ENCODE measurements at places on chromosomes 5 and 9.
A peak's percentile ranks its signal among the peaks of the same experiment; 100 is the strongest.

DNA sequence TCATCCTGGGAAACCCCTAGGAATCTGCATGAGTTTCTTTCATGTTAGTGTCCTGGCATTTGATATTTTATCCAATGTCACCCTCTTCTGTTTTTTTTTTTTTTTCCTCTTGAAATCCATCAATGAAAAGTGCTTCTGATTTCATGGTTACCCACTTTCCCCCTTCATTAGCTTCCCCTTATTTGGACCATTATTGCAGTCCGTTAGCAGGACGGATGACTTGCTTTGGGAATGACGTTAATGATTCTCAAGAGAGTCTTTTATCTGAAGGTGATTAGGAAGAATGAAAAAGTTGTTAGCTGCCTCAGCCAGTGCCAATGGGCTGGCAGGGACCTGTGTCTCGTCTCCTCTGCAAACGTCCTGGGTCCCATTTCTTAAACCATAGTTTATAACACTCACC, 134.7 kb downstream of the SEMA6A start:
- DNase-seq, result no peak

- DNase-seq, result no peak
These were observed 46.3 kb upstream of the JMY start for GRCh38 chr5:79189439-79190234.

GRCh38 chr5:93071710-93072109, 509.3 kb downstream of the NR2F1-AS1 start:
- no peak for DNase-seq

DNA sequence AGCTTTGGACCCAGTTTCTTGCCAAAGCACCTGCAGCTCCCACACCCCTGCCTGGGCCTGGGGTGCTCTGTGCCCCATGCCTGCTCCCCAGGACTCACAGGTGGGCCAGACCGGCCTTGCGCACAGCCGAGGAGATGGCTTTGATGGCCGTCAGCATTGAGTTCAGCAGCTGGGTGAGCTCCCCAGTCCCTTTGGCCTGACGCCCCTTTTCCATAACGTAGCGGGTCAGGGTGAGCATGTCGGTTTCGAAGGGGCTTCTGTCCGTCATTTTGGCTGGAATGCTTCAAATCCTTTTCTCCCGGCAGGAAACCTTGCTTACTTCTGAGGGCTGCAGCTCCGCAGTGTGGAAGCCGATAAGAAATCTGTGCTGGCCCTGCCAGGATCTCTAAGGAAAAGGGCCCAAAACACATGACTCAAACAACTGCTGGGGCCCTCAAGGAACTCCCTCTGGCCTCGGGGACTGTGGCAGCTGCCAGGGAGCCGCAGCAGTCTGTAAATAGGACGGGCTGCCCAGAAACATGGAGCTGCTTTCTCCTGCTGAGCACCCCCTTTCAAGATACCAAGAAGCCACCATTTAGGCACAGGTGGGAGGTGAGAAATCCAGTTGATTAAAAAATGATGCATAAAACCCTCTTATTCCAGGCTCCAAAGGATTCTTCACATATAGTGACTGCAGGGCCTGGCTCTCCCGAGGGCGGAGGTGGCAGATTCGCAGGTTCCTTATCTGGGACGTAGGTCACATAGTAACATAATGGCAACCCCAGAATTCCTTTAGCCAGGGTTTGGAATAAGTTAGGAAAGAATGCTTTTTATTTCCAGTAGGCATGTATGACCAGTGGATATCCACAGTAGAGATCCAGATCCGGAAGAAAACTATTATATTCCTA, at the start of gene FBP2:
FBP2 (minus strand) TSS at position 366 of the 887 bp plus-strand sequence; CDS start at position 268, 98 bp downstream.
- no peak for DNase-seq

- DNase-seq, result no peak
These were observed 18.3 kb downstream of the TNIP1 start for GRCh38 chr5:151062405-151063141.

GRCh38 chr5:9062873-9063272, 483.0 kb downstream of the SEMA5A start:
- DNase-seq, result no peak

GRCh38 chr9:78038620-78039300, 7.1 kb upstream of the GNAQ start:
- no peak for DNase-seq

- no peak for DNase-seq
These were observed 87.1 kb downstream of the SETX start for GRCh38 chr9:132267660-132268059.

DNA sequence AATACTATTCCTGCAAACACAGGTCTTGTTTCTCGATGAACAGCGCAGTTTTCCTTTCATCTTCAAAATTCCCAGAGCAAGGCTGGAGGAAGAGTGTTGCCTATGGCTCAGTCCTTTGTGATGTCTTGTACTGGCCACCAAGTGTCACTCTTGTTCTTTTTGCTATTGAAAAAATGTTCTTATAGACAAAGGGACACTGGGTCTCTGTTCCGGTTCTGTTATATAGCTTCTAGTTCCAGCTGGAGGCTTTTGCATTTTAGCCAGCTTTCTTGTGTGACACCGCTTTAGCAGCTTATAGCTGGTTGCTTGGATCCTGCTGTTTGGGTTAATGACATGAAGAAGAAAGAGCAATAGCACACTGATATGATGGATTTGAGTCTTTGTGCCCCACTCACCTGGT, 343.7 kb upstream of the KCNN2 start:
- DNase-seq, result no peak

- DNase-seq, result no peak
These were observed 3.8 kb downstream of the ZFAND5 start for GRCh38 chr9:72361217-72361616.

- no peak for DNase-seq
These were observed 34.4 kb downstream of the KIF2A start for GRCh38 chr5:62340392-62340791.

GRCh38 chr9:117340422-117340821, 74.4 kb downstream of the ASTN2 start:
- no peak for DNase-seq

DNA sequence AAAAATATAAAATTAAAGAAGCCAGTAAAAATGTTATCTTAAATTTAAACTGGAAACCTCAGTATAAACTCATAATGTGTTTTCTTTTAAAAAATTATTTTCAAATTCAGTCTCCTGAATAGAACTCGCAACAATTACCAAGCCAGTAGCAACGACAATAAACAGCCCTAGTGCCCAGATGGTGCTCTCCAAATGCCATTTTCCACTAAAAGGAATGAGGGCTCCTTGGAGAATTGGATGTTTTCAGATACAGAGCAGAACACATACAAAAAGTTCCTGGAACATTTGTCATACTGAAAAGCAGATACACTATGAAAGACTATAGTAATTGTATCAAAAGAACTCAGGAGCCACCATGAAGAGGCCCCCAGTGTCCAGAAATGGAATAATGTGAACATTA, 97.4 kb downstream of the TMC1 start:
- DNase-seq, result no peak

GRCh38 chr9:72440992-72441847, 76.2 kb upstream of the ZFAND5 start:
- DNase-seq, result no peak

DNA sequence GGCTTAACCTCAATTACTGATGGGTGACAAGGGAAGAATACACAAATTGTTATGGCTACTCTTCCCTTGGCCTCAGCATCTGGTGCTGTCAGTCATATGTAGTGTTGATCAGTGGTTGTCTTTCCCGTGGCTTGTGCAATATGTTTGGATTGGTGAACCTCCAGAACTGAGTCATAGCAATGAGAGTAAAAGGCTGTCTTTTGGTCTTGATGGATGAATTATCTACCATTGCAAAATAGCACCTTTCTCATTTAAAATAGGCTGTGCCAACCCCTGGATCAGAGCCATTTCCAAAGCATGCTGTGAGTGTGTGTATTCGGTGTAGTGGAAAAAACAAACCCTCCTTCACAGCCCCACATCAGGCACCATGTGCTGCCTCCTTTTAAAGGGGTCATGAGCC, 14.6 kb upstream of the F2R start:
- DNase-seq, result no peak

GRCh38 chr5:32707418-32707997, 3.6 kb upstream of the NPR3 start:
- DNase-seq, result no peak

GRCh38 chr5:163563880-163564279, 58.5 kb downstream of the MAT2B start:
- DNase-seq, result no peak

- no peak for DNase-seq
These were observed 23.1 kb upstream of the SMAD5 start for GRCh38 chr5:136109453-136110135.

DNA sequence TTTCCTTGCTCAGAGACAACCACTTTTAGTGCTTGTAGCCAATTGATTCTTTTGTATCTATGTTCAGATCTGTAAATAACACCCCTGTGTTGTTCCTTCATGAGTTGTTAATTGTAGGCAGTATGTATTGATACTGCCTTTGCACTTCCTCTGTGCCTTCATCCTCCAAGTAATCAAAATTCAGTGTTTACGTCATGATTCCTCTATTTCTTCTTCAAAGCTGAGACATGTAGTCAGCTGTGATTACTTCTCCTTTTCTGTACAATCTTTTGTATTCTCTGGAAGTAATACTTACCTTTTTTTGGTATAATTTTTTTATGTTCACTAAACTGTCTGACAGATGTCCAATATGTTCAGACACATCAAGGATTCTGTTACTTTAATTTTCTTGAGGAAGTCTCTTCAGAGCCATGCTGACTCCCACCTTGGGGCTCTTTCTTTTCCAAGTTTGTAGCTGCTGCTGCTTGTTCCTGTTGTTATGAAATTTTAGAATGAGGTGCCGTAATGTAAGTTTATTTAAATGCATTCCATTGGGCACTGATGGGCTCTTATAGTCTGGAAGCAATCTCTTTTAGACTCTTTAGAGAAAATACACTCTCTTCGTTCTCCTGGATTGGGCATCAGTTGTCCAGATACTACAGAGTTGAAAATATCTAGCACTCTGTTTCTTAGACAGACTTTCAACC, 30.5 kb upstream of the LRRC70 start:
- DNase-seq, result no peak

DNA sequence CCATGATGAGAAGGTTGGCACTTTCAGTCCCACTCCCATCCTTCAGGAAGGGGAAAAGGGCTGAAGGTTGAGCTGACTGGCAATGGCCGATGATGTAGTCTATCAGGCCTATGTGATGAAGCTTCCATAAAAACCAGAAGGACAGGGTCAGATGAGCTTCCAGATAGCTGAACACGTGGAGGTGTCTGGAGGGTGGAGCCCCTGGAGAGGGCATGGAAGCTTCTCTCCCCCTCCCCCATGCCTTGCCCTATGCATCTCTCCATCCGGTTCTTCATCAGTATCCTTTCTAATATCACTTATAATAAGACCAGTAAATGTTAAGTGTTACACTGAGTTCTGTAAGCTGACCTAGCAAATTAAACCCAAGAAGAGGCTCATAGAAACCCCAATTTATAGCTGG, 32.6 kb upstream of the SMU1 start:
- no peak for DNase-seq

- peak; percentile 72 for DNase-seq
These were observed 19.6 kb upstream of the LIX1 start for GRCh38 chr5:97162045-97162444.

- DNase-seq, result no peak
These were observed 363.9 kb upstream of the MEF2C start for GRCh38 chr5:89246864-89247263.

All from activated CD8-positive, alpha-beta T cell treated with anti-CD3 and anti-CD28 coated beads, Interleukin-2, amount 10 ng/mL, durations not matched to agents 7 days and 5 days (primary cell).